ENCODE measurements at places on chromosomes 7 and 10.

DNA sequence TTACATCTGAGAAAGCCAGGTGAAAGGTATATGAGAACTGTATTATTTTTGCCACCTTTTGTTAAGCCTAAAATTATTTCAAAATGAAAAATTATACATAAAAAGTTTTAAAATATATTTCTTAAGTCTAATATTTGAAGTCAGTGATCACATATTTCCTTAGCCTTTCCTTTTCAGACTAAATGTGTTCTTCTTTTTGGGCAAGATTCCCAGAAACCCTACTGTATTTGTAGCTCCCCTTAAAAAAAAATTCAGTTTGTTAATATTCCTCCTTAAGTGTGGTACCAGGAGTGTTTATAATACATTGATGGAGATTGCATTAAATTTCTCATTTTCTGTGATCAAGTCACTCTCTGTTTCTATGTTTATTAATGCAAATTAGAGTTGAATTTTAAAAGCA, 22.8 kb downstream of the DNAJC1 start:
- DNase-seq, result no peak

- peak; percentile 7 for DNase-seq
These were observed 20.1 kb upstream of the NMT2 start for GRCh38 chr10:15188603-15189002.

DNA sequence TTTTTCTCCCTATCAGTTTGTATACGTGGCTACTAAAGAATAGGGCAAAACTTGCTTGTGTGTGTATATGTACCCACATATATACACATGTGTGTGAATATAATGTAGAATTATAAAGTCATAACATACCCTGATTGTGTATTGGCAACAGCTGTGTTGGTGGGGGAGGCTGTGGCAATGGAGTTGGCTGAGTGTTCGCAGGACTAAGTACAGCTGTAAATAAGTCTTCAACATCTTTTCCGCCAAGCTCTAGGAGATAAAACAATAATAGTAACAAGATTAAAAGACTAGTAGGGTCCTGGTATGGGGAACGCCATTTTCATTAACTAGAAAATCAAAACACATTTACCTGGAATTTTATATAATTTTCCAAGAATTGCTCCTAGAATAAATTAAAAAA, 168.4 kb downstream of the GALNT11 start:
- DNase-seq, result no peak

GRCh38 chr7:73517241-73517995, 4.7 kb downstream of the BAZ1B start:
- no peak for DNase-seq

GRCh38 chr10:63266391-63267316, 133.5 kb downstream of the NRBF2 start:
- DNase-seq, result no peak

GRCh38 chr10:53770903-53771302, 998.3 kb upstream of the MBL2 start:
- no peak for DNase-seq

GRCh38 chr10:76732306-76732705, 905.3 kb downstream of the KCNMA1 start:
- DNase-seq, result no peak

GRCh38 chr10:77036993-77037734, 600.4 kb downstream of the KCNMA1 start:
- no peak for DNase-seq

- no peak for DNase-seq
These were observed 43.5 kb upstream of the LEP start for GRCh38 chr7:128197589-128197988.

DNA sequence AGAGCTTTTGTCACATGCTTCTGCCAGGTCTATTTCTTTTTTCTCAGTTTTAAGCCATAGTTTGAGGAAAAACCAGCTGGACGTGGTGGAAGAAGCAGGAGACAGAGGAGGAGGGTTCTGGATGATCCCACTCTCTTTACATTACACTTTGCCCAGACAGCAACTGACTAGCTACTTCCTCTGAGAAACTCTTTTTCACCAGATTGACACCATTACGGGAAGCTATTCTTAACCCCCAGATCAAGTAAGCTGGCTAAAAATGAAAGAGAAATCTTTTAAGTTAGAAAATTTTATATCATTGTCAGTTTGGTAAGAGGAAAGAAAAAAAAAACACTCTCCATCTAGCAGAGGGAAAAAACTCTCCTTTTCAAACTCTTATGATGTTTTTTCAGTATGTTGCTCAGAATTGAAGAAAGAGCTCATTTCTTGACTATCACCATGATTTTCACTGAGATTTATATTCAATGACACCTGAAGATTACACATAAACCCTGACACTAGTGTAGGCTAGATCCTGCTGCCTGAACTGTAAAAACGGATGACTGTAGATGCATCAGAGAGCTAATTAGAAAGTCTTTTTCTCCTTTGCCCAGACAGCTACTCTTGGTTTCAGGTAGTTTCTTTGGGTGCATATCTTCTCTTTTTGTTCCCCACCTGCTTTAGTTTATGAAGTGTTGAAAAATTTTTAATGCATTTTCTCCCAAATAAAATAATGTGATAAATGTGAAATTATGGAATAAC, 203.1 kb downstream of the TFEC start:
- DNase-seq, result no peak

DNA sequence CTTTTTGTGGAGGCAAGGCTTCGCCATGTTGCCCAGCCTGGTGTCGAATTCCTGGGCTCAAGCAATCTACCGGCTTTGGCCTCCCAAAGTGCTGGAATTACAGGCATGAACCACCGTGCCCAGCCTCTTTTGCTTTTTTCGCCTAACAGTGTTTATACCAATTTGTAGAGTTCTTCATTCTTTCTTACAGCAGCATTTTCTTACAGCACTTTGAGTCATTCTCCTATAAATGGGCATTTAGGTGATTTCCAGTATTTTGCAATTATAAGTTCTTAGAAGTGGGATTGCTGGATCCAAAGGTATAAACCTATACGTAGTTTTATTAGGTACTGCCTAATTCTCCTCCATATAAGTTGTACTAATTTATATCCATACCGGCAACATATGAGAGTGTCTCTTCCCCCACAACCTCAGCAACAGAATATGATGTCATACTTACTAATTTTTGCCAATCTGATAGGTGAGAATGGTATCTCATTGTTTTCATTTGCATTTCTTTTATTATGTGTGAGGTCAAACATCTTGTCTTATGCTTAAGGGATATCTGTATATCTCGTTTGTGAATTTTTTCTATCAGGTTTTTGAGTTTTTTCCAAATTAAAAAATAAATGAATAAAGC, 39.1 kb downstream of the SUFU start:
- DNase-seq, result no peak

DNA sequence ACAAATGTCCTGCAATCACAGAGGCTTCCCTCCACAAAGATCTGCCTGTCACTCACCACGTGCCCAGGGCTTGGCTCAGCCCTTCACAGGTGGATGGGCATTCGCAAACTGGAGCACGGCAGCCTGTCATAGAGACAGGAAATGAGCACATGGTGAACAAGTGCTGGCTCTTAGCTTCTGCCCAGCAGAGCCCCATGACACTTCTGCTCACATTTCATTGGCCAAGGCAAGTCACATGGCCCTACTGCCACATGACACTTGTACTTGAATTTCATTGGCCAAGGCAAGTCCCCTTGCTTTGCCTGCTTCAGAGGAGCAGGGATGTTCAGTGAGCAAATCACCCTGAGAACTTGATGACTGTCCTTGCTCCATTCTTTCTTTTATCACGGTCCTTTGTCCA, 110.8 kb upstream of the PPP2R2D start:
- no peak for DNase-seq

GRCh38 chr10:118748041-118748440, 6.7 kb downstream of the CACUL1 start:
- no peak for DNase-seq

- no peak for DNase-seq
These were observed 544.1 kb downstream of the SORCS3 start for GRCh38 chr10:105185161-105185560.

DNA sequence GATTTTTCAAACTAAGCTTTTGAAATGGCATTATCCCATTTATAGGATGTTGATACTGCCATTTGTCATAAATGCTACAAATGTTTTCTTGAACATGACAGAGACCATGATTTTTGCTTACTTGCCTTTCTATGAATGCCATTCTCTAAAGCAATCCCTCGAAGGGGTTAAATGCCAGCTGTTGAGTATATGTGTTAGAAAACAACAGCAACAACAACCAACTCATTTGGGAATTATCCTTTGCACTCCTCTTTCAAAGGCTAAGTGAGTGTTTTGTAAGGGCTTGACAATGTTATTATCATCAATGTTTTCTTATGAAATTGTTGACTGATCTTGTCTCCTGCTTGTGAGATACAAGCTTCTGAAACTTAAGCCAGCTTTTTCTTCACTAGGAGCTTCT, 529.4 kb downstream of the SORCS3 start:
- no peak for DNase-seq

GRCh38 chr10:92119340-92119739, 171.5 kb downstream of the CPEB3 start:
- DNase-seq, result no peak

DNA sequence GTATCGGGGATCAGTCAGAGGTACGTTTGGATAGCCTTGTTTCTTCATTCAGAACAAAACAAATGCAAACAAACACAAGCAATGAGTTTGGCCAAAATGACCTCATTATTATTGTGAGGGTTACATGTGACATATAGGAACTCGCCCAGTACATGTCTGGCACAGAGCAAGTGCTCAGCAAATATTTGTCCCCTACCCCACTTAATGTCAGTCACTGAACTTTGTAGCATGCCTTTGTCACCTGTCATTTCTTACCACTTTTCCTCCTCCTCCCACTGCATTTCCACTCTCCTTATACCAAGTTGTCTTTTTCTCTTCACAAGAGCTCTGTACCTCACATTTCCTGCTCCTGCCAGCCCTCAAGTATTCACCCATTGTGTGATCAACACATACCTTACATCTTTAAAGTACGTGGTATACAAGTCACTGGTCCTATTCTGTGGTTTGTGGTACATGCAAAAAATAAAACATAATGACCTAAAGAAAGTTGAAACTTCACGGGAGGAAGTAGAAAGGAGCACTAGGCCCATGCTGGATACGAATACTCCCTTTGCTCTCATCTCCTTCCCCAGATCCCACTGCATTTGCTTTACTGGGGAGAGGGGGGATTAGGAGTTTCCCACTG, 236.0 kb downstream of the INHBA start:
- DNase-seq, result no peak

DNA sequence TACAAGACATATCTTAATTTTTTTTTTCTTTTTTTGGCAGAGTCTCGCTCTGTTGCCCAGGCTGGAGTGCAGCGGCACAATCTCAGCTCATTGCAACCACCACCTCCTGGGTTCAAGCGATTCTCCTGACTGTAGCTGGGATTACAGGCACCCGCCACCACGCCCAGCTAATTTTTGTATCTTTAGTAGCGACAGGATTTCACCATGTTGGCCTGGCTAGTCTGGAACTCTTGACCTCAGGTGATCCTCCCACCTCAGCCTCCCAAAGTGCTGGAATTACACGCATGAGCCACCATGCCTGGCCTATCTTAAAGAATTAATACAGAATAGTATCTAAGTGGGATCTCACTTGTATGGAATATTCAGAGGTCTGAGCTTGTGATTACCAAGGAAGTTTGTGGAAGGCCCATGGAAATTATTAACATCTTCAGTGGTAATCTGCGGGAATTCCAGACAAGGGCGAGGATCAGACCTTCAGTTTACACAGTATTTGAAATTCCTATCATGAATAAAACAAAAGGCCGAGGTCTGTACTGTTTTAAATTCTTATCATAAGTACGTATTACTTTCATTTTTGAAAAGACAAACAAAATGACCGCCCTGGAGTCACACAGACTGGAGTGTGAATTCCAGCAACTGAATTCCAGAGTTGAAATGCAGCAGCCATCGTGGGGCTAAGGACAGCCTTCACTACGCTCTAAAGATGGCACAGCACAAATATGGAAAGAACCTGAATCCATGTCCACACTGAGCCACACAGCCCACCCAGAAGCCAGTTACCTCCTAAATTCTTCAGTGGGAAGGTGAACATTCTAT, 16.7 kb downstream of the GPRIN2 start:
- no peak for DNase-seq

DNA sequence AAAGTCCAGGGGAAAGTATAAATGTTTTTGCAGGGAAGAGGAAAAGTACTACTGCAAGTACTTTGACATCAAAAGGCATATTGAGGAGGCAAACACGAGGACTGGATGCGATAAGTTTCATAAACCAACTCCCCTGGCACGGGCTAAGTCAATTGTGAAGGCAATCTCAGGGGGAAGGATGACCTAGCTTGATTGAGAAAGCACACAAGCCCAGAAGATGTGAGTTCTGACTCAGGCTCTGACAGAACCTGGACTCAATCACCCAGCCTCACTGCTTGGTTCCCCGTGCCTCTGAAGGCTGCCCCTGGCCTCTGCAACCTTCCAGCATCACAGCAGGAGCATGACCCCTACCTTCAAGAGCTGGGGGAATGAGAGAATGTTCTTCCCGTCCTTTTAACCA, 93.2 kb upstream of the ZNF438 start:
- DNase-seq, result no peak

All from activated effector memory CD4-positive, alpha-beta T cell treated with Interleukin-2 at 50 U/mL for 16 hours (primary cell).